ENCODE measurements at places on chromosomes 6 and 20. TPM values are rescaled to one million over a fixed set of nuclear protein-coding genes. Genes with fewer than 3 reads are reported as not detected.

CST2 gene
- total RNA-seq = not detected

HCRTR2 gene
- total RNA-seq = not detected

- peak overlapping the region; percentile 92 for H3K4me3 ChIP-seq
- DNase-seq = no peak
- H3K4me1 ChIP-seq = peaks cover 33% of the 10 kb centered on the region
Measured at GRCh38 chr6:35919085-35919826, 1.6 kb downstream of the SRPK1 start.

DNA sequence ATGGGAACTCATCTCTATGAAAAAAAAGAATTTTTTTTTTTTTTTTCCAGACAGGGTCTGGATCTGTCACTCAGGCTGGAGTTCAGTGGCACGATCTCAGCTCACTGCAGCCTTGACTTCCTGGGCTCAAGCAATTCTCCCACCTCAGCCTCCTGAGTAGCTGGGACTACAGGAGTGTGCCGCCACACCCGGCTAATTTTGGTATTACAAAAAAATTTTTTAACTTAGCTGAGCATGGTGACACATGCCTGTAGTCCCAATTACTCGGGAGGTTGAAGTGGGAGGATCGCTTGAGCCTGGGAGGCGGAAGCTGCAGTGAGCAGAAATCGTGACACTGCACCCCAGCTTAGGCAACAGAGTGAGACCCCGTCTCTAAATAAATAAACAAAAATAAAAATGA is 7.5 kb downstream of the DEF6 start:
- H3K36me3 ChIP-seq = peaks cover 36% of the 10 kb centered on the region
- no peak for DNase-seq
- peaks cover 72% of the 10 kb centered on the region for H3K4me1 ChIP-seq

RNF182 gene
- 0.15 TPM for total RNA-seq

DNA sequence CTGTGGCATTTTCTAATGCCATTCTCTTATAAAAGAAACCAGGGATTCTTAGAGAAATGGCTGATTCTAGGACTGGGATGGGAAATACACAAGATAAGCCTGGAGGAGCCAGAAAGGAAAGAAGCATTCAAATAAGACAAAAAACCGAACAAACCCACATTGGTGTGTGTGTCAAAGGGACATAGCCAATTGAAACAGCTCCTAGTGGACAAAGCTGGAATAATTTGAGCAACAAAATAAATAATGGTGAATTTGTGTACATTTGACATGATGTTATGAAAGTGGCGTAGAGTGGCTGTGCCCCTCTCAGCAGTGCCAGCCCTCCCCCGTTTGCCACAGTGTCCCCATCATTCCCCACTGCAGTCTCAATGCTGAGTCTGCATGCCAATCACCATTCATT is 55.5 kb downstream of the B3GAT2 start:
- no peaks in the 10 kb centered on the region for H3K4me1 ChIP-seq
- H3K36me3 ChIP-seq = no peaks in the 10 kb centered on the region
- no peak overlapping the region for H3K27ac ChIP-seq
- DNase-seq = no peak
- H3K4me3 ChIP-seq = no peak overlapping the region
- peaks cover 14% of the 10 kb centered on the region for H3K27me3 ChIP-seq

DNA sequence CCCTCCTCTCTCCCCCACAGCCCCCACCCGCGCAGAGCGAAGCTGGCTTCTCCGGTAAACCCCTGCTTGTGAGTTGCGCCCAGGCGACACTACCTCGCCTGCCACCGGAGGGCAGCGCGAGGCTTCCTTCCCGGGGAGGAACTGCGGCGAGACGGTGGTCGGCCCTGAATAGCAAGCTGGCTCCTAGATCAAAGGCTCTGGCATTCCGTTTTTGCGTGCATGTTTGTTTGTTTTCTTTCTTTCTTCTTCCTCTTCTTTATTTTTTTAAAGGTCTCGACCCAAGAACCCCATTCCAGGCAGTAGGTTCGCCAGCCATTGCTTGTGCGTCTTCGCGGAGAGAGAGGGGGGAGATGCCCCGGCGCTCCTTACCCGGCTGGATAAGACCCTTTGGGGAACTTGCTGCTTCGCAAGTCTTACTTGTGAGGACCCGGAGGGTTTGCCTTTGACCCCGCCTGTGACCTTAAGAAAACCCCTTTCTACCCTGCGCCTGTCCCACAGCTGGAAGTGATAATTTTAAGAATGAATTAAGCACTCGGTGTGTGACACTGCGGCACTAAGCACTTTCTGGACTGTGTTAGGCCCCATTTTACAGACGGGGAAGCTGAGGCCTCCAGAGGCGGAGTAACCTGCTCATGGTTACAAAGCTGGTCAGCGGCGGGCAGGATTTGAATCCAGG is 92.7 kb upstream of the SIRPA start:
- H3K4me3 ChIP-seq = peak overlapping the region; percentile 85
- H3K4me1 ChIP-seq = peaks cover 25% of the 10 kb centered on the region
- no peaks in the 10 kb centered on the region for H3K36me3 ChIP-seq
- no peaks in the 10 kb centered on the region for H3K27me3 ChIP-seq

GRCh38 chr20:58479726-58480440 is 35.3 kb downstream of the APCDD1L start:
- no peak overlapping the region for H3K27ac ChIP-seq
- H3K4me3 ChIP-seq = no peak overlapping the region
- H3K36me3 ChIP-seq = no peaks in the 10 kb centered on the region
- H3K4me1 ChIP-seq = no peaks in the 10 kb centered on the region
- no peak for DNase-seq

DNA sequence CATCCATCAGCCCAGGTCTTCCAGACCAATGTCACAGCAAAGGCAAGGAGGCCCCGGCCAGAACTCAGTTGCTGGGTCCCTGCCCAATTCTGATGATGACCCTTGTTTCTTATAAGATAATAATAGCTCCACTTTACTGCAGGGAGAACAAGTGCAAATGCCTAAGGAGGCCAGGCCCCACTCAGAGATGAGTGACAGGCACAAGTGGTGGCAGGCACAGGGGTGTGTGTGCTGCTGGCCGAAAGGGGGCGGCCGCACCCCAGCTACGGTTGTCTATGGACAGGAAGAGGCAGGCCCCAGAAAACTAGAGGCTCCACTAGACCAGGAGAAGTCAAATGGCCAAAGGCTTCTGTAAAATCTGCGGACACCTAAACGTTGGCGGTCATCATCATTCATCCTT is 28.6 kb downstream of the GNAS-AS1 start:
- no peaks in the 10 kb centered on the region for H3K27me3 ChIP-seq
- no peak overlapping the region for H3K27ac ChIP-seq
- H3K36me3 ChIP-seq = peaks cover 1% of the 10 kb centered on the region
- DNase-seq = no peak

DNA sequence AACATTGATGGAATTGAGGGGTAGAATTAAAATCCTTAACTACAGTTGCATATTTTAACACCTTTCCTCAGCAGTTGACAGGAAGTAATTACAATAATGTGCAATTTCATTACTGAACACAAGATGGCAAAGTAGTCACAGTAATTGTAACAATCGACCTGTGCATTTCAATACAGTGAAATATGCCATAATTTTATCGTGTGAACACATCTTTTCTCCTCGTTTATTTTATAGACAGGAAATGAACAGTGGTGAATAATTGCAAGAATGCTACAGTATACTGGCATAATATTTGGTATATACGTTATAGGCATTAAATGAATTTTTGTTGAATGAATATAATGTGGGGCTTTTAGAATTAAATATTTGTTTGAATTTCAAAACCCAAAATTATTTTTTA is 25.0 kb downstream of the CYB5R4 start:
- H3K36me3 ChIP-seq = peaks cover 12% of the 10 kb centered on the region
- no peak overlapping the region for H3K27ac ChIP-seq
- no peaks in the 10 kb centered on the region for H3K27me3 ChIP-seq
- H3K4me1 ChIP-seq = peaks cover 45% of the 10 kb centered on the region
- H3K4me3 ChIP-seq = no peak overlapping the region

DAAM2 gene
- total RNA-seq = not detected

GRCh38 chr20:48489046-48489463 is 338.7 kb downstream of the PREX1 start:
- H3K4me1 ChIP-seq = peaks cover 30% of the 10 kb centered on the region
- H3K27me3 ChIP-seq = peaks cover 15% of the 10 kb centered on the region
- DNase-seq = peak; percentile 47

TTK gene
- 2.3 TPM for total RNA-seq

DNA sequence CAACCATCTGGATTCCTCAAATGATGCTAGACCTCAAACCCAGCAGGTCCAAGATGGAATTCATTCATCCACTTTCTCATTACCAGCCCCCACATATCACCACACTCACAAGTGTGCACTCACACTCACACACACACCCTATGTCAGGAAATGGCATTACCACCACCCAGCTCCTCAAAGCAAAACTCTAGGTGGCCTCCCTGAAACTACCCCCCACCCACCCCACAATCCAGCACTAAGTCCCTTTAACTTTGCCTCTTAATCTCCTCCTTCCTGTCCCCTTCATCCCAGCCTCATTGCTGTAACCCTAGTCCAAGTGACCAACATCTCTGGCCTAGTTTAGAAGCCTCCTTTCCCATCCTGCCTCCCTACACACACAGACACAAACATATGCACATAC is 109.4 kb downstream of the TNFAIP3 start:
- no peaks in the 10 kb centered on the region for H3K36me3 ChIP-seq
- no peak overlapping the region for H3K27ac ChIP-seq
- H3K4me1 ChIP-seq = peaks cover 13% of the 10 kb centered on the region
- DNase-seq = no peak
- H3K4me3 ChIP-seq = no peak overlapping the region

SLC22A3 gene
- total RNA-seq = not detected

DNA sequence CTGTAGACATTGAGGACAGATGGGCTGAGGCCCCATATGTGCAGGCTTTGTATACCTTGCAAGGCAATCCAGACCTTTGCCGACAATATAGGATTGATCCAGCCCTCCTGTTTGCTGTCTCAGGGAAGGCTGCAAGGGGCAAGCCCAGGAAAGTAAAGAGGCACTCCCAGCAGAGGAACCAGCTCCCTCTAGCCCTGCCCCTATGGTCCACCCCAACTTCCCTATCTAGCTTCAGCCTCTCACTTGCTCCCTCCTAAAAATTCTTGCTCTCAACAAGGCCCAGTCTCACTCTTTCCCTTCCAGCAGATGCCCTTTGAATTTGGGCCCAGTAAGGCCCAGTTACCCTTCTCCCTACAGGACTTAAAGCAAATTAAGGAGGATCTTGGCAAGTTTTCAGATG is 92.6 kb downstream of the JARID2 start:
- H3K36me3 ChIP-seq = peaks cover 5% of the 10 kb centered on the region
- no peak for DNase-seq
- H3K4me3 ChIP-seq = no peak overlapping the region
- no peaks in the 10 kb centered on the region for H3K27me3 ChIP-seq

- peaks cover 58% of the 10 kb centered on the region for H3K27me3 ChIP-seq
- no peaks in the 10 kb centered on the region for H3K36me3 ChIP-seq
- no peak overlapping the region for H3K27ac ChIP-seq
- no peak overlapping the region for H3K4me3 ChIP-seq
- DNase-seq = no peak
Measured at GRCh38 chr6:50816947-50817645, 1.6 kb upstream of the TFAP2B start.

WFDC12 gene
- not detected for total RNA-seq

GRCh38 chr6:79526897-79527296 is 10.3 kb downstream of the LCA5 start:
- DNase-seq = no peak
- no peaks in the 10 kb centered on the region for H3K36me3 ChIP-seq
- no peaks in the 10 kb centered on the region for H3K4me1 ChIP-seq
- no peak overlapping the region for H3K27ac ChIP-seq
- no peaks in the 10 kb centered on the region for H3K27me3 ChIP-seq
- no peak overlapping the region for H3K4me3 ChIP-seq

Measured in activated B cell treated with CpG ODN at 0.5 μM for 24 hours (primary cell).